ENCODE measurements at places on chromosomes 2 and 18.

DNA sequence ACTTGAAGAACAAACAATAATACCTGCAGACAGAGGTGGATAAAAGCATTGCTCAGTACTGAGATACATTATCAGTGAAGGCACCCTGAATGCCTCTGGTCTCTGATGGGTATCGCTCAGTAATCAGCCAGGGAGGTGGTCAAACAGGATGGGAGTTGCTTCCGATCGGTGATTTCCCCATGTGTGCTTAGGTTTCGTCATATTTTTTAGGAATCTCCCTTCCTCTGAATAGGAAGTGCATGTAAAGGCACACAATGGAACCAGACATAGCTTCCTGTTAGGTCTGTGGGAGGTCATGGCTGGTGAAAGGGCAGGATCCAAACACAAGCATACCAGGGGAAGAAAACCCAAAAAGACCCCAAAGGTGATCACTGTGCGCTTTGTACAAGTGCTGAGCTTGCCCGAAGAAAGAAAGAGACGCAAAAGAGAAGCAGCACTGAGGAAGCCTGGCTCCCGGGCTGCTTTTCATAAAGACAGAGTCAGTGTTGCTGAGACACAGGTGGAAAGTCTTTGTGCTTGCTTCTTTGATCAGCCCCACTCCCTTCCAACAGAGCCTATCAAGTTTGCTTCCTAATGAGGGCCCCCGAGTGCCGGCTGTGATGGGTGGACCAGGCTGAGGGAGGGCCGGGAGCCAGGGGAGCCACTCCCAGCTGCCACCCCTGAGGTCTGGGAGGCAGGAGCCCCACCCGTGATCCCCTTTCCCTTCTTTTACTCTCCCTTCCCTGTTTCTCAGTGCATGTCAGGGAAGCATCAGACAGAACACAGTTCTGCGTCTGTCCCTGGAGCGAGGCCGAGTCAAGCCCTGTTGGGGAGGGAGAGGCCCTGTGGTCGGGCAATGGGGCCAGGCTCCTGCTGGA lies 138.2 kb downstream of the SH3RF3 start:
- DNase-seq = no peak

DNA sequence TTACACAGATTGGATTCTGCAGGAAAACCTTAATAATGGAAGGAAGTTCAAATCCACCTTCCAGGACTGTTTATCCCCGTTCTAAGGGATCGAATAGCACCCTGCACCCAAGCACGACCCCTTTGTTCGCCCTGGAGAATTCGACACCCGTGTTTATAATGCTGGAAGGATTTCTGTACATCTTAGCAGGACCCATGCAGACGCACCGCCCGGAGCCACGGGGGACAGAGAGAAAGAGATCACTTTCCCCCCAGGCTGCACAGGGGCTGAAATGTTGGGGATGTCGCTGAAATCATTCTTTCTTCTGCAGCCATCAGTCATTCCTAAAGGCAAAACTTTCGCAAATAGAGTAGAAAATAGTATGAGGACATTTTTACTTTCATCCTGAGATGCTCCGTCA lies 238.7 kb upstream of the SALL3 start:
- DNase-seq = no peak

- no peak for DNase-seq
Observed at GRCh38 chr2:173001664-173002604, 73.7 kb upstream of the MAP3K20 start.

- DNase-seq = no peak
Observed at GRCh38 chr2:69770193-69770702, 28.3 kb downstream of the ANXA4 start.

DNA sequence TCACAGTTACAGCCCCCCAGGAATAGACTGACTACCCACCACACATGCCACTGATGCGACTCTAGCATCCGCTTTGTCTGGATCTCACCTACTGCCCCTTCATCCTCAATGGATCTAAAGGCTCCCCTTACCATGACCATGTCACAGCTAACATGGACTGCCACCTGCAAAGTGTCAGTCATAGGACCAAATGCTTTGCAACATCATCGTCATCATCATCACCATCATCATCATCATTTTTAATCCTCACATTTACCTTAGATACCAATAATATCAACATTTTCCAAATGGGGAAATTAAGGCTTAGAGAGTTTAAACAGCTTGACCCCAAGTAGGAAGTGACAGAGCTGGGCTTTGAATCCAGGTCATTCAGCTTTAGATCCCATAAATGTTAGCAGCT lies 60.1 kb upstream of the NEDD4L start:
- DNase-seq = no peak
